ENCODE measurements at places on chromosomes 5 and 9. TPM values are rescaled to one million over a fixed set of nuclear protein-coding genes. Genes with fewer than 3 reads are reported as not detected.

The HSD17B4 gene
- 182 TPM for total RNA-seq

The DIRAS2 gene
- total RNA-seq = 0.33 TPM

The TMC1 gene
- 0.59 TPM for total RNA-seq

The SPINK4 gene
- total RNA-seq = 0.91 TPM

The ADAMTSL1 gene
- 128 TPM for total RNA-seq

The FBP2 gene
- total RNA-seq = not detected

The SHLD3 gene
- total RNA-seq = 1.8 TPM

All from smooth muscle cell of the pulmonary artery (primary cell).